CD8-positive, alpha-beta memory T cell (primary cell): ENCODE measurements at places on chromosomes 12 and 14. TPM values are rescaled to one million over a fixed set of nuclear protein-coding genes. Genes with fewer than 3 reads are reported as not detected.

Gene INSM2
- total RNA-seq, result 0.07 TPM

- no peak for DNase-seq
- no peak overlapping the region for H3K4me3 ChIP-seq
- H3K36me3 ChIP-seq, result no peaks in the 10 kb centered on the region
- no peaks in the 10 kb centered on the region for H3K4me1 ChIP-seq
- no peak overlapping the region for H3K27ac ChIP-seq
- H3K27me3 ChIP-seq, result no peaks in the 10 kb centered on the region
Observed at GRCh38 chr12:89899651-89900050, 191.0 kb upstream of the ATP2B1 start.

DNA sequence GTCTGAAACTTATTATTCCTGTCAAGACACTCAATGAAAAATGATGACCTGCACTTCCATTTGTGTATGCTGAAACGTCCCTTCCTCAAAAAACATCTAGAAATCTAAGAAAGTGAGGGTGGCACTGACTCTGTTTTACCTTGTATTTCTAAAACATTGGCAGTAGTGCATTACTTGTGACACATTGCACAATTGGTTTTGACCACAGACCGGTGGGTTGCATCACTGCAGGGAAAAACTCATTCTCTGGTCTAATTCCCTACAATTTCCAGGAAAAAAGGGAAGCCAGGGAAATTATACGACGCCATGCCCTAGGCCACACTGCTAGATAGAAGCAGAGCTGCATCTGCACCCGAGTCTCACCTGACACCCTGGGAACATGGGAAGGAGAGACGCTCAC lies 156.7 kb downstream of the NTF3 start:
- H3K27me3 ChIP-seq, result no peaks in the 10 kb centered on the region
- no peaks in the 10 kb centered on the region for H3K36me3 ChIP-seq
- H3K4me1 ChIP-seq, result no peaks in the 10 kb centered on the region

GRCh38 chr12:64595863-64596793 lies 14.2 kb upstream of the RASSF3 start:
- H3K4me1 ChIP-seq, result peaks cover 40% of the 10 kb centered on the region
- no peaks in the 10 kb centered on the region for H3K36me3 ChIP-seq
- H3K4me3 ChIP-seq, result no peak overlapping the region
- DNase-seq, result no peak

DNA sequence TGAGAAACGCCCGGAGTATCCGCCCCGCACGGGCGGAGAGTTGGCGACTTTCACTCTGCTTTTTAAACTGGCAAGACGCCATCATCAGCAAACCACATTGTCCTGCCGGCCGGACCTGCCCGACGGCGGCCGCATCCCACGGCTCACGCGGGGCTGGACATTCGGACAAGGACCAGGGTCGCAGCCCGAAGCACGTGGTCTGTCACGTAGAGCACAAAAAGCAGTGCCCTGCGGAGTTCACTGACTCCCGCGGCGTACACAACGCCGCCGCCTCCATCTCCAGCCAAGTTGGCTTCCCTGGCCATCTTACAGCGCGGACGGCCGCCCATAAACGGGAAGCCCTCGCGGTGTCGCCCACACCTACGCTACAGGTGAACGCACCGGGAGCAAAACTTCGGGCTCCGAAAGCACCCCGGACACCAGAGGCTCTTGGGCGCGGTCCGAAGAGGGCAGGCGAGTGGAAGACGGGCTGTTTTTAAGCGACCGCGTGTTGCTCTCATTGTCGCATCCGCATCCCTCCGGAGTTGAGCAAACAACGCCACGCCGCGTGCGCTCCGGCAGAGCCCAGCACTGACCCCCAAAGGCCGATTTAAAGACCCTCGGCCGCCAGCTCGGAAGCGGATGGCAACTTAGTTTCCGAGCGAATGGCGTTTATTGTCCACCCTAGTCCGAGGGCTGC lies 966 bp downstream of the SINHCAF start:
- H3K4me3 ChIP-seq, result peak overlapping the region; percentile 81
- no peaks in the 10 kb centered on the region for H3K36me3 ChIP-seq
- H3K27ac ChIP-seq, result peak overlapping the region; percentile 91
- H3K4me1 ChIP-seq, result peaks cover 31% of the 10 kb centered on the region

DNA sequence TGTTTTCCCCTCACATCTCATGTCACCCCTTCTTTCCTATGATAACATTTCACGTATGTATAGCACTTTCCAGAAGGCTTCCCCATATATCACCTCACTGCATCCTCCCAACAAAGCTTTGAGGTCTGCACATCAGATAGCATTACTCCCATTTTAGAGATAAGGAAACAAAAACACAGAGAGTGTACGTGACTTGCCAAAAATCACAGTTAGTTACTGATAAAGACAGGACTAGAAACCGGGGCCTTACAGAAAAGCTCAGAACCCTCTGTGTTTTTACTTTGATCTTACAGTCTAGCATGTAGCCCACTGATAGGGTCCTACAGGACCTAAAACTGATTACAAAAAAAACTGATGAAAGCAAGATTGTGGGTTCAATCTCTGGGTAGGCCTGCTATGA lies 202.9 kb upstream of the CDKN3 start:
- no peaks in the 10 kb centered on the region for H3K27me3 ChIP-seq
- no peak overlapping the region for H3K4me3 ChIP-seq
- H3K4me1 ChIP-seq, result no peaks in the 10 kb centered on the region
- no peak overlapping the region for H3K27ac ChIP-seq

DNA sequence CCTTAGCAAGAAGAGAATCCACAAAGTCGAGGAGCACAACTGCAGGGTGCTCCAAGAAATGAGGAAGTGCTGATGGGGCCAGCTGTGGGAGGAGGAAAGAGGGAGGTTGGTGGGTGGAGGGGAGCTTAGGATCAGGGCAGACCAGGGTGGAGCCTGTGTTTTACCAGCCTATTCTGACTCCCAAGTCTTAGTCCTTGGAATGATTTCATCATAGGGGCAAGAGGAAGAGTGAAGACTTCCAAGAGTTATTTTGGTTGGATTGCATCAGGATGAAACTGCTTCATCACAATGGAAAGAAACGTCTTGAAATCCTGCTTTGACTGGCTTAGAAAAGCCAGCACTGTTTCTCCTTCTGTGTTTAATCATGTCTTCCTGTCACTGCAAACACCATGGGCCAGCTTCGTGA lies 194.0 kb downstream of the DPF3 start:
- no peaks in the 10 kb centered on the region for H3K36me3 ChIP-seq
- H3K4me1 ChIP-seq, result no peaks in the 10 kb centered on the region
- H3K27ac ChIP-seq, result no peak overlapping the region
- DNase-seq, result no peak
- H3K27me3 ChIP-seq, result no peaks in the 10 kb centered on the region
- no peak overlapping the region for H3K4me3 ChIP-seq

Gene POTEG
- not detected for total RNA-seq

- H3K27me3 ChIP-seq, result no peaks in the 10 kb centered on the region
- no peaks in the 10 kb centered on the region for H3K4me1 ChIP-seq
- no peak overlapping the region for H3K4me3 ChIP-seq
- DNase-seq, result no peak
- no peaks in the 10 kb centered on the region for H3K36me3 ChIP-seq
- no peak overlapping the region for H3K27ac ChIP-seq
Observed at GRCh38 chr12:63898764-63899337, 54.4 kb downstream of the SRGAP1 start.

DNA sequence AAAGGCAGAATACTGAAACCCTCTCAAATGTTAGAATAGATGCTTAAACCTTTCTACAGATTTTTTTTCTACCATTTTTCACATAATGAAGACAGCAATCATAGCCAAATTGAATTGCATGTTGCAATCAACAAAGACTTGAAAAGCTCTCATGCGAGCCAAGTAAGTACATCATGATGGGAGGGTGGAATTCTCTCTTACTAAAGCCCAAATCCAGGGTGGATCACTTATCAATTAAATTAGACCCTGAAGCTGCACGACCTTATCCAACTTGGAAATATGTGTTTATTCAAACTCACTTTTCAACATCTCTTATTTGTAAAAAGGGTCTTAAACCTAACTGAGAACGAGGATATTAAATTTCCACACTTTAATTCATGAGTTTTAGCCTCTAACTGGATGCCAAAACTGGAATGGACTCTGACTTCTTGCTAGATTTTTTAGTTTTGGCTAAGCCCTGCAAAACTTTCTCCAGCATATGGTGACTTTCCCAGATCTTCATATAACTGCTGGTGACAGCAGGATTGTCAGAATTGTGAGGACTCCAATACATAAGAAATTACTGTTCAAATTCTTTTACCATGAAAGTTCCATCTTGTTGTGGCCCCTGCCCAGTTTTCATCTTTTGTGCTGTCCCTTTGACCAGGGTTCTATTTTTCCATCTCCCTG lies 53.6 kb downstream of the HECTD4 start:
- H3K4me1 ChIP-seq, result no peaks in the 10 kb centered on the region
- H3K27me3 ChIP-seq, result no peaks in the 10 kb centered on the region
- DNase-seq, result no peak
- H3K27ac ChIP-seq, result no peak overlapping the region
- H3K36me3 ChIP-seq, result no peaks in the 10 kb centered on the region

Gene LPAR5
- 11.4 TPM for total RNA-seq

- DNase-seq, result no peak
- H3K27me3 ChIP-seq, result no peaks in the 10 kb centered on the region
- no peak overlapping the region for H3K27ac ChIP-seq
Observed at GRCh38 chr12:94769047-94769420, 118.7 kb upstream of the TMCC3 start.

DNA sequence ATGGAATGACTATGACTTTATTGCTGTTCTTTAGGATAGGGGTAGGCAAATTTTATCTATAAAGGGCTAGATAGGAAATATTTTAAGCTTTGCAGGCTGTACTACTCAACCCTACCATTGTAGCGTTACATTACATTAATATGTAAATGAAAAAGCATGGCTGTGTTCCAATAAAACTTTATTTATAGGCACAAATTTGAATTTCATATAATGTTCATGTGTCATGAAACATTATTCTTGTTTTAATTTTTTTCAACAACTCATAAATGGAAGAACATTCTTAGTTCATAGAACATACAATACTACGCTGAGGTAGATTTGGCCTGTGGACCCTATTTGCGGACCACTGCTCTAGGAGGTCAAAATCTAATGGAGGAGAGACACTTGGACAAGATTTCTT lies 133.7 kb downstream of the SOX5 start:
- no peak for DNase-seq
- no peaks in the 10 kb centered on the region for H3K27me3 ChIP-seq
- H3K4me3 ChIP-seq, result no peak overlapping the region
- no peak overlapping the region for H3K27ac ChIP-seq
- H3K36me3 ChIP-seq, result no peaks in the 10 kb centered on the region

GRCh38 chr12:27530157-27530922 lies 6.3 kb downstream of the PPFIBP1 start:
- no peak overlapping the region for H3K27ac ChIP-seq
- H3K27me3 ChIP-seq, result no peaks in the 10 kb centered on the region
- no peaks in the 10 kb centered on the region for H3K36me3 ChIP-seq
- DNase-seq, result no peak
- no peak overlapping the region for H3K4me3 ChIP-seq

Gene AVPR1A
- not detected for total RNA-seq

DNA sequence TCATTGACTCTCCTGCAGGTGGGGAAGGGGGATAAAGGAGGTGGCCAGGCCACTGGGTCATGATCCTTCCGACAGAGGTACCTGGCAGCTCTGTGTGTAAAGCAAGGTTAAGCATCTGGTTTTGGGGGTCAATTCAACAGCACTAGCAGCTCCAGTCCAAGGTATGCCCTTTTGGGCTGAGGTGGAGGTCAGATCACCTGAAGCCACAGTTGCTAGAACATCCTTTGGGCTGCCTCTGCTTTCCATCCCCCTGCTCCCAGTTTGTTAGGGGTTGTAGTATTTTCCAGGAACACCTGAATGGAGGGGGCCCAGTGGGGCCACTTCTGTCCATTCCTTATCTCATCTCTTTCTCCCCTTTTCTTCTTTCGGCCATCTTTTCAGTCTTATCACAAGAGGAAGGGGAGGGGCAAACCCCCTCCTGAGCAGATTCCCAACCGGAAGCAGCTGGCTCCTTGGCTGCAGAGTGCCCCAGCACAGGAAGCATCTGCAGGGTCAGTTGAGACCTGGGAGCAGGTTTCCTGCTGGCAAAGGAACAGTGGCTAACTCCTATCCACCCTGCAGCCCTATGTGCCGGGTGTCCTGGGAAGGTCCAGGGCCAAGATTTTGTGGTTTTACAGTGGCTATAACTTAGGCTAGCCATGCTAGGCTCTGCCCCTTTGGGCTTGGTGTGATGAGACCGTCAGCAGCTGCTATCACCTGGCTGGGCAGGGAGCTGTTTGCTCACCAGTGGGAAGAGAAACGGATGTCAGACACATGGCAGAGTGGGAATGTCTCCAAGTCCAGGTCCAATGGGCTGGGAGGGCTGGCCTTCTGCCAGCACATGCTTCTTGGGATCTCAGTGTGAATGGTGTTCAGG lies 40.2 kb downstream of the SH2B3 start:
- peak overlapping the region; percentile 25 for H3K27ac ChIP-seq
- H3K4me1 ChIP-seq, result peaks cover 54% of the 10 kb centered on the region
- no peak overlapping the region for H3K4me3 ChIP-seq

DNA sequence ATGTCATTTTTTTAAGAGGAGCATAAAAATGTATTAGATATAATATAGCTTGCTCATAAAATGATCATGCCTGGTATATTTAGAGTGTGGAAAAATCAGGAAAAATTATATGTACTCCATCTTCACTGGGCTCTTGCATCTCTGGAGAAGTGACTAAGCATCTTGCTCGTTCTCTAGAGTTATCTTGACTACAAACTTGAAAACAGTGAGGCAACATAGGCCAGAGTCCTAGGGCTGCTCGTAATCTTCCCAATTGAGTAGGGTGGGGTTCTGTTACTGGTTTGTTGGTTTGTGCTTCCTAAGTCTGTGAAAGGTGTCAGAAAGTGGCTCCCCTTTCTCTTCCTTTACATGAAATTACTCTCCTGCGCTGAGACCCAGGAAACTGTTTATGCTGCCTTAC lies 46.2 kb downstream of the AACS start:
- no peaks in the 10 kb centered on the region for H3K27me3 ChIP-seq
- H3K27ac ChIP-seq, result no peak overlapping the region
- no peak overlapping the region for H3K4me3 ChIP-seq

Gene CLEC4E
- total RNA-seq, result not detected

DNA sequence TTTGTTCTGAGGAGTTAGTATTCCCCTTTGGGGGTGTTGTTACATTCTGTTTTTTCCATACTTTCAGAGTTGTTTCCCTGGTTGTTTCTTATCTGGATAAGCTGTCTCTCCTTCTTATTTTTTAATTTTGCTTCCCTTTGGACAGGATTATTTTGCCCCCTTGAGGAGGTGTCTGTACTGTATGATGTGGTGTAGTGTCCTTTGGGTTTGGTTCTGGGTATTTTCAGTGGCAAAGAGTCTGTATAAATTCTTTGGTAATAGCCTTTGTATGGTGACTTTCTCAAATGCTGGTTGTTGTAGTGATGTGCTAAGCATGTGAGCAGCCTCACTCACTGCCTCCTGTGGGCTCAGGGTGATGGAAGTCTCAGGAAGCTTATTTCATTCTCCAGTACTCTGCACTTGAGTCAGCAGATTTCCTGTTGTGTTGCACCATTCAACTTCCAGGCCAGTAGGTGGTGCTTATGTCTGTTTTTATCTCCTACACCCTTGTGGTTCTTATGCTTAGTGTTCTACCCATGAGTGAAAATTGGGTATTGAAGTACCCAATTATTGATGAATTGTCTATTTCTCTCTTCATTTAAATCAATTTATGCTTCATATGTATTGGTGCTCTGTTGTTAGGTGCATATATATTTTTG lies 103.3 kb upstream of the PMCH start:
- H3K27ac ChIP-seq, result no peak overlapping the region
- no peaks in the 10 kb centered on the region for H3K4me1 ChIP-seq
